NCI-H1694 (cell line): ENCODE measurements at places on chromosomes 6 and 20.

DNA sequence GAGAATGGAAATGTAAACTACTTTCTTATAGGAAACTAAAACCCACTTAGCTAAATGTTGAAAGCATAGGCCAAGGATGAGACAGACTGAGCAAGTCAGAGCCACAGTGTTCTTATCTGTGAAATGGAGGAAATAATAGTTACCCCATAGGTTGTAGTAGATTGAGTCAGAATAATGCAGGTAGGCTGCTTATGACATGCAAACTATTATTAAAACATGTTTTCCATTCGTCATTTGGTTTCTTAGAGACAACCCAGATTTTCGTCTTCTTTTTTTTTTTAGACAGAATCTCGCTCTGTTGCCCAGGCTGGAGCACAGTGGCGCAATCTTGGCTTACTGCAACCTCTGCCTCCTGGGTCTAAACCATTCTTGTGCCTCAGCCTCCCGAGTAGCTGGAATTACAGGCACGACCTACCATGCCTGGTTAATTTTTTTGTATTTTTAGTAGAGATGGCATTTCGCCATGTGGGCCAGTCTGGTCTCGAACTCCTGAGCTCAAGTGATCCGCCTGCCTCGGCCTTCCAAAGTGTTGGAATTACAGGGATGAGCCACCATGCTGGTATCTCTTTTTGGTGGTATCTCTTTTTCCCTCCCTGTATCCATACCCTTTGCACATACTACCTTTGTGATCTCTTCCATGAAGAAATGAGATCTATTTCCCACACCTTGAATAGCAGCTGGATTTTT, 196.5 kb upstream of the ZNF217 start:
- DNase-seq, result no peak

DNA sequence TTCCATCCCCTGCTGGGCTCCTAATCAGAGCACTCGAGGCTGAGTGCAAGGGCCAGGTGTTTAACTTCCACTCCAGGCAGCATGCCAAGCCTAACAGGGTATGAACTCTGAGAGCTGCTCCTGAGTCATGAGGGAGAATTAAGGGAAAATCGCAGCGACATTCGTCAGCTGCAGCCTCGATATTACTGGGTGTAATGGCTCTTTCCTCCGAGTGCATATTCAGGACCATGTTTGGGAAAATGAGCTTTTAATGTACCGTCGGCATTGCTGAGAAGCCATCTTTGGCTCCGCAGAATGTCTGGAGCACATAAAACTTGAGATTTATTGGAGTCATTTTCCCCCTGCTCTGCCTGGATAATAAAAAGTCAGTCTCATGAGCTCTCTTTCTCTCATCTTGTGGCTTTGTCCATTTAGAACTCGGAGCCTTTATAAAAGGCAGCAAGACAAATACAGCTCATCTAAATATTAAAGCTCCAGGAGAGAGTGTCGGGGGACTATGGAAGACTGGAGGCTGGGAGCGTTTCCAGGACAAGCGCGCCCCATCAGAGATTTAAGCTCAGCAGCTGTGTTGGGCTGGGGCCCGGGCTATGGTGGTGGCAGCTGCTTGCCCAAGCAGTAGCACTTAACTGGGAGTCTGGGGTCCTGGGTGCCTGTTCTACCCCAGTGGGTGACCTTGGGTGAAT, 103.7 kb downstream of the TOX2 start:
- DNase-seq, result no peak

DNA sequence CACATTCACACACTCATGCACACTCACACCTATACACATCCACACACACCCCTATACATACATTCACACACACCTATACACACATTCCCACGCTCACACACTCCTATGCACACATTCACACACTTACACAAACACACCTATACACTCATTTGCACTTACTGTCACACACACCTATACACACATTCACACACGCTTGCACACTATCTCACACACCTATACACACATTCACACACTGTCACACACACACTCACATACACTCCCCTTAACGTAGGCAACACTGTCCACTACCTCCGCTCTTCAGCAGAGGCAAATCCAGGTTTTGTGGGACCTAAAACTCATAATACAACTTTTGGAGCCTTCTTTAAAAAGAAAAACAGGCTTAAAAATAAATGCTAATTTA, 487.7 kb upstream of the CDH4 start:
- DNase-seq, result no peak

- DNase-seq, result no peak
Observed at GRCh38 chr20:8225658-8226057, 93.6 kb downstream of the PLCB1 start.

DNA sequence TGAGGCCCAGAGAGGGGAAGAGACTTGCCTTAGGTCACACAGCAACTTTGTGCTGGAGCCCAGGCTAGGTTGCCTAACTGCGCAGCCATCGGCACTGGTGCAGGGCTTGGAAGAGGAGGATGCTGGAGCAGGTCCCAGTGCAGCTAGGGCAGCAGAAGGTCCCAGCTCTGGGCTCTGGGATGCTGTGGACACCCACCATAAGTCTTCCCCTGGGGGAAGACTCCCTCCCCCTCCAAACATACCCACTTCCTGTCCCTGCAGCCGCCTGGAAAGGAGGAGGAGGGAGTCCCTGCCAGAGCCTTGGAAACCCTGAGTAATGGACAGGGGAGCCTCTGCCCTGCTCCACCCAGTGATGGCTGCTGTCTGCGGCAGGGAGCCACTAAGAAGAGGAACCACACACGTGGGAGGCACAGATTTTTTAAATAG, 93.6 kb downstream of the NCR2 start:
- DNase-seq, result no peak

- no peak for DNase-seq
Observed at GRCh38 chr6:159017757-159018559, 18.0 kb upstream of the RSPH3 start.

DNA sequence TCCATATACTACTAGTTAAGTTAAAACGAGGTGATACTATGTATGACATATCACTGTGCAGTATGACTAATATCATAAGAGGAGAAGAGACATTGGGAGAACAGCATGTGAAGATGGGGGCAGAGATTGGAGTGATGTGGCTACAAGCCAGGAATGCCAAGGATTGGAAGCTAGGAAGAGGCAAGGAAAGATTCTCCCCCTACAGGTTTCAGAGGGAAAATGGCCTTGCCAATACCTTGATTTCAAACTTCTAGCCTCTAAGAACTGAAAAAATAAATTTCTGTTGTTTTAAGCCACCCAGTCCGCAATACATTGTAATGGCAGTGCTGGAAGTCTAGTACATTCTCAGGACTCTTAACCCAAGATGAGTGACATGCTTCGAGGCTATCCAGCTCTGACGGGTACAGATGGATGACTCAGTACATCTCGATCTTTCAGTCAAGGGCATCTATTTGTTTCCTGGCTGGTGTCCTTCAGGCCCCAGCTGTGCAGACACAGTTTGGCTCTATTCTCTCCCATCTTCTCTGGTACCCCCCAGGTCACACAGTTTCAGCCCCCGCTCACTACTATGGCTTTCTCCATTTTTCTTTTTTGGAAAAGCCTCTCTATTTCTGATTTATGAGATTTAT, 55.5 kb upstream of the THEMIS start:
- DNase-seq, result no peak

DNA sequence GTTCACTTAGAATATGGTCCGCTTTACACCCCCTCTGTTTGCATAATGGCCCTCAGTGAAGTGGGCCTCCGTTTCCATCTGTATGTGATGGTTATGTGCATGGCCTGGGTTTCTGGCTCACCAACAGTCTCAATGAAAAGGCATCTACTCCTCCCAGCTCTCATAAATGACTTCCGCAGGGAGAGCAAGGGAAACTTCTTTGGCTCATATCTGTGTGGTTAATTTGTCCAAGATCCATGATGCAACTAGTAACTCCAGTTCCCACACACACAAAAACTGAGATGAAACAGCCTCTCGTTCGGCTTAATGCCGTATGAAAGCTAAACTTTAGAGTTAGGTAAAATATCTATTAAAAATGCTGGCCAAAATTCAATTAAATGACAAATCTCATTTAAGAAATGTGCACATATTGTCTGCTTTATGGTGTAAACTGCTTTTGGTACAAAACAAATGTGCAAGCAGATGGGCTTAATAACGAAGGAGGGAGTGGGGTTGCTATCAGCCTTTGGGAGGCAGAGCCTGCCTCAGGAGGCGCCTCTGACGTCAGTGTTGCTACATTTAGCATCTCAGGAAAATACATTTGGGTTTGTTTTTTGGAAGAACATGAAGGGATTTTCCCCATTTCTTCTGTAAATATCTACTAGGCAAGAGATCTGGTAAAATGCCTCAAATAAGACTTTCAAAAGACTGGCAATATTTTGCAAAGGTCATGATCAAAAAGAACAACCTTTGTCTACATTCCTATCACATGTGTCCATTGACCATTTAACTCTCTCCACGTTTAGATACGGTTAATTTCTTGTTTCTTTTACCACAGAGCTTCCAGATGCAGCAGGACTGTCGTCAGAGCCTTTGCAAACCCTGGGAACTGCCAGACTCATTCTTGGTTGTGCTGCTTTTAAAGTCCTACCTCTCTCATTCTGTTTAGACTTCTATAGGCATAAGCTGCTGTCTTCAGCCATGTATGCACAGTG, 96.8 kb downstream of the ARMC2 start:
- peak; percentile 85 for DNase-seq

DNA sequence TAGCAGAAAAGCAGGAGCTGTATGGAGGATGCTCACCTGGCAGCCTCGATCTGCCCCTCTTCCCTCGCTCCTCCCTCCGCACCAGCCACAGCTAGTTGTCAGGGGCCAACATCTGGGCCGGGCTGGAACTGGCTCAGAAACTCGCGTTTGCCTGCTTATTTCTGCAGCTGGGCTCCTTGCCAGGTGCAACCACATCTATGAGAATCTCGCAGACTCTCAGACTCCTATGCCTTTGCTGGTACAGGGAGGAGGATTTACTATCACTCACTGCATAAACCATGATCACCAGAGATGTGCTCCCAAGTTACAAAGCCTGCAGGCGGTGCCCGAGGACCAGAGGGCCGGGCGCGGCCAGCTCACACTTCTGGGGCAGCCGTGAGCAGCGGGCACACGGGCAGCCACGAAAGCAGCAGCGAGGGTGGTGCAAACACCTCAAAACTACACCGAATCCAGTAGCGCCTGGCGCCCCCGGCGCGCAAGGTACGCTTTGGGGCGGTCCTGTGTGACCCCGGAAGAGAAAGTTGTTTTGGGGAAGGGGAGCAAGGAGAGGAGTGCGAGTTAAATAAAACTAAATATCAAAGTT, 577 bp upstream of the LRRC1 start:
- DNase-seq, result peak; percentile 63

GRCh38 chr20:24441661-24442060, 27.8 kb upstream of the SYNDIG1 start:
- DNase-seq, result peak; percentile 5

GRCh38 chr20:58150772-58151171, 77.7 kb downstream of the ANKRD60 start:
- DNase-seq, result no peak

- no peak for DNase-seq
Observed at GRCh38 chr6:90947184-90948064, 360.6 kb upstream of the MAP3K7 start.

GRCh38 chr6:15521582-15521981, 141.2 kb downstream of the DTNBP1 start:
- DNase-seq, result no peak

- DNase-seq, result no peak
Observed at GRCh38 chr6:158374020-158374419, 61.8 kb downstream of the TULP4 start.

DNA sequence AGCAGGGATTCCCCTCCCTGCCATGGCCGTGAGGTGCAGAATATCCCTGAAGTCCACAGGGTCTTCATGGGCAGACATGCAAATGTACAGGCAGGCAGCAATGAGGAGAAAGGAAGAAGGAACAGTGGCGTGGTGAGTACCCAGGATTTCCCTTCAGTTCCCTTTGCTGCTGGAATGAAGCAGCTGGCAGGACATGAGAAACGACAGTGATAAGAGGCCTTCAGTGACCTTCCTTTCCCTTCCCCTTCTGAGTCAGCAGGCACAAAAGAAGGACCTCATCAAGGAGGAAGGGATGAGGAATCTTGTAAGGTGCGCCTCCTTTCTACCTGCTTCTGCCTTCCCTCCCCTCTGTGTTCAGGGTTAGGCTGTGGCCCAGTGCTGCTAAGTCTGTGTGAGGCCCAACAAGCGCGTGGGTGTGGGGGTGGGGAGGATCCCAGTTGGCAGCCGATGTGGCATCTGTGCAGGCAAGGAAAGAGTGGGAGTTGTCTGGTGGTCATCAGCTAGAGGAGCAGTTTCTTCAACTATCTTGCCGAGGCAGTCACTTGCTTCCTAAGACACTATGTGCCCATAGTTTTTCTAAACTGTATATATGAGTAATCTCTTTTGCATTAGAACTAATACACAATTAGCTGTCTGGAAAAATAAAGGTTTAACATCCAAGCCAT, 29.5 kb upstream of the FBXO9 start:
- DNase-seq, result no peak

GRCh38 chr6:44049989-44050871, 77.0 kb downstream of the MRPL14 start:
- DNase-seq, result no peak

GRCh38 chr6:144378437-144378836, 93.3 kb downstream of the UTRN start:
- DNase-seq, result no peak

- DNase-seq, result peak; percentile 21
Observed at GRCh38 chr6:138570725-138571029, 71.4 kb upstream of the NHSL1 start.

DNA sequence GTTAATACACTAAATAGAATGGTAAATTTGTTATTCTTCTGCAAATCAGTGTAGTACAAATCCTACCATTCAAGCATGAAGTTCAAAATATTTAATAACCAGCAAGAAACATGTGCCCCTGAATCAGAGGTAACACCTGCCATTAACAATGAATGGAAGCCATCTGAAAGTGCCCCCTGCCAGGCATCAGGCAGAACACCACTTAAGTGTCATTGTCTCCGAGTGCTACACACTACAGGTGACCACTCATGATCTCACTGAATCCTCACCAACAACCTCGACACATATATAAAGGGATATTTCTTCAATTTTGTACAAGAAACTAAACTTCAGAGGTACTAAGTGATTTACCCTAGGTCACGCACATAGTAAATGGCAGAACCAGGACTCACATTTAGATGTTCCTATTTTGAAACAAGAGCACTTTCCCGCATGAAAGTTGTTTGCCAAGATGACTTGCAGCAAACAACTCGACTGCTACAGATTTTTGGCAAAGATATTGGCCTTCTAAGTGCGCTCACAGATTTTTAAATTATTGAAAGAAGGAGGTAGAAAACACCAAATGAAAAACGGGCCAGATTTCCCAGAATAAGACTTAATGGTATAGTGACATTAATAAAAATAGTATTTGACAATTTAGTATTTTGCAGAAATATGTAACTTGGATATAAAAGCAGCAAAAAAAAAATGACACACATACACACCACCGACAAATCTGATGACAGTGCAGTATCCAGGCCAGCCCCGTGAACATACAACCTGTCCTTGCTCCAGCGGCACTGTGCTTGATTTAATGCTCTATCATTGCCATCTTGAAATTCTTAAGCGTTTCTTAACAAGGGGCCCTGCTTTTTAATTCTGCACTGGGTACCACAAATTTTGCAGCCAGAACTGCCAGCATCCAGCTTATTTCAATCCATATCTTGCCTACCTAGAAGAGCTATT, 274.5 kb downstream of the ALDH8A1 start:
- DNase-seq, result no peak
